Renal cortex interstitium (tissue), 15 donors: ENCODE measurements at places on chromosomes 3 and 15.

GRCh38 chr3:192417017-192417416, 310.3 kb downstream of the FGF12 start:
- no peak for DNase-seq

DNA sequence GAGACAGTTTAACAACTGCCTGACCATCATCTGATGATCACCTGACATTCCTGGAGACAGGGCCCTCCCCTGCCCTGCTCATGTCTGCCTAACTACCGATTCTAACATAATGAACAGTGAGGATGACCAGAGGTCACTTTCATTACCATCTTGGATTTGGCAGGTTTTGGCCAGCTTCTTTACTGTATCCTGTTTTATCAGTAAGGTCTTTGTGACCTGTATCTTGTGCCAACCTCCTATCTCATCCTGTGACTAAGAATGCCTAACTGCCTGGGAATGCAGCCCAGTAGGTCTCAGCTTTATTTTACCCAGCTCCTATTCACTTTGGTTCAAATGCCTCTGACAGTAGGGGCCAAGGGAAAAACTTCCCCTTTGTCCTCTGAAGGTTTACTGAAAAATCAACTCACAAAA, 40.2 kb downstream of the METTL6 start:
- DNase-seq: no peak

GRCh38 chr3:166422556-166422955, 585.3 kb upstream of the BCHE start:
- no peak for DNase-seq

- no peak for DNase-seq
Observed at GRCh38 chr3:179981646-179982045, 55.1 kb downstream of the PEX5L start.

GRCh38 chr3:132695422-132695821, 26.8 kb downstream of the NPHP3 start:
- DNase-seq: no peak

- DNase-seq: no peak
Observed at GRCh38 chr3:160612386-160613075, 47.2 kb upstream of the KPNA4 start.
